ENCODE measurements at places on chromosomes 7 and 10. TPM values are rescaled to one million over a fixed set of nuclear protein-coding genes. Genes with fewer than 3 reads are reported as not detected.

DNA sequence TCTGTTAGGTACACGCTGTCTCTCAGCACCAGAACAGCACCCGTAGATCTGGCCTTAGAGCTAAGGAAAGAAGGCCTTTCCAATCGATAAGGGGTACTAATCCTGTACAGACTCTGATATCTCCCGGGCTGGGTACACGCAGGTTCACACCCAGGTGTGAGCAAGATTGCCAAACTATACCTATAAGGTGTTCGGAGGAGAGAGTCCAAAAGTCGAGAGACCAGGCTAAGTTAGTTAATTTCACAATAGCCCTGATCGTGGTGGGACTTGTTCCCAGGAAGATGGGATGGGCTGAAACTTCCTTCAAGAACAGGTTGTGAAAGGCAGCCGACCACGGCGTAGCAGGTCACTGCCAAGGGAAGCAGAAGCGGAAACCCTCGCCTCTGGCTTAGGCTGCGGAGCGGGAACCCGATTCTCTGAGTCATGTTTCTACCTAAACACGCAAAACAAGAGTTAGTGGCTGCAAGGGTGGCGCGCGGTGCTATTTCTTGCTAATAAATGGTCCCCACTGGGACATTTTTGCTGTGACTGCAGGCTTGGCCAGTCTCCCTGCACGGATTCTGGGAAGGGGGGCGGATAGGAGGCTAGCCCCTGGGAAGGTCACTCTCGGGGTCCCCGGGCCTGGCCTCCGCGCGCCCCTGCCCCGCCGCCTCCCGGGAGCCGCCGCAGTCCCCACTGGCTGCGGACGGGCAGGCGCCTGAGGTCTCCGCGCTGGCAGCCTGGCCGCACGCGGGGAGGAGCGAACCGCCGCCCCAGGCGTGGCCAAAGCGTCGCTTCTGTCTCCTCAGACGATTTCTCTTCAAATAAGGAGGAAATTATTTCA is 75.4 kb upstream of the PDSS1 start:
- DNase-seq = peak; percentile 51

The ASB10 gene
- not detected for total RNA-seq

- no peak for DNase-seq
These were observed 42.9 kb downstream of the BLNK start for GRCh38 chr10:96228408-96228994.

The TAS2R41 gene
- not detected for total RNA-seq

- DNase-seq = no peak
These were observed at the start of gene LDB3 for GRCh38 chr10:86668297-86669165. Gene LDB3 (plus strand): TSS chr10:86668511. CDS start chr10:86668692, 181 bp downstream.

DNA sequence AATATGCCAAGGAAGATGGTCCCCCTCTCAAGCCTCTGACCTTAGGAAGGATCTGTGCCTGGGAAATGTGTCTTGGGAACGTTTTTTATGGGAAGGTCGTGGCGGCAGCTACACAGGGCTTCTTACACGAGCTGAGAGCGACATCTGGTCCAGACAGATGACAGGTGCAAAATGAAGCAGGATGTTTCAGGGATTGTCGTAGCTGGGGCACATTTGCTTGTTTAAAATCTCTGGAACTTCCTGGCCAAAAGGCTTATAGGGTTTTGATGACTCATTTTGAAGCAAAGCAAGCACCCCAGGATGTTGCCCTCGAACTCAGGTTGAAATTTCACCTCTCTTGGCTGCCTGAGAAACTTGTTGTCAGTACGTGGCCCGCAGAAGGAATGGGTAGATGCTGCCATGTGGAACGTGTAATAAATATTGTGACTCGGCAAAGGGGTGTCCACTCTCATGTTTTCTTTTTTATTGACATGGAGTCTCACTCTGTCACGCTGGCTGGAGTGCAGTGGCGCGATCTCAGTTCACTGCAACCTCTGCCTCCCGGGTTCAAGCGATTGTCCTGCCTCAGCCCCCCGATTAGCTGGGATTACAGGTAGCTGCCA is 117.5 kb downstream of the CAMK1D start:
- DNase-seq = no peak

DNA sequence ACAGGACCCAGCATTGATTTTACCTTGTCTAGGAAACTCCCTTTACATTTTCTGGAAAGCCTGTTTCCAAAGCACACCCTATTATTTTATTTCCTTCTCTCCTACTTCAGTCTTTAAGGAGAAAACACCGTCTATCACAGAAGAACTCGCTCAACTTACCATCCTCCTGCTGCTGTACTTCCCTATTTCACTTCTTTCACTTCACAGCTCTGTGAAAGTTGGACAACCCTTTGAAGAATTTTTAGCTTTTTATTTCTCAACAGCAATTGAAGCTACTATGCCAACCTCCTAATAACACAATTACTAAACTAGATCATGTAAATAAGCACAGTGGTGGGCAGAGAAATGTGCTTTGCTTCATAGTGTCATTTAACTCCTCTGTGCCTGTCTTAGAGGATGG is 166.5 kb downstream of the TFEC start:
- no peak for DNase-seq

- no peak for DNase-seq
These were observed 49.3 kb downstream of the EEPD1 start for GRCh38 chr7:36202398-36202797.

DNA sequence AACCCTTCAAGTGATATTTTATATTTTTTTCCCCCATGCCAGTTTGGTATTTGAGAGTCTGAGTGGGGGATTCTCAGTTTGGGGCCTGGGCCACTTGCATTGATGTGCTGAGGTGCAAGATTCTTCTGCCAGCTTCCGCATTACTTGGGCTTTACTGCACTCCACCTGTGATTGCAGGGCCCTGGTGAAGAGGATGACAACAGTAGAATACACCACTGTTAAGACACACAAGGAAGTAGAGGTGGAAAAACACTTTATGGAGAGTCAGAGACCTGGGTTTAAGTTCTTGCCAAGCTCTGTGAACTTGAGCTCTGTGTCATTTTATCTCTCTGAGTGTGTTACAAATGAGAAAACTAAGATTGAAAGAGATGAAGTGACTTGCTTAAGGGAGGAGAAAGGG is 209.4 kb downstream of the LRMDA start:
- no peak for DNase-seq

The LRRC4 gene
- not detected for total RNA-seq

The TRIM50 gene
- not detected for total RNA-seq

The CTAGE8 gene
- 0.25 TPM for total RNA-seq

DNA sequence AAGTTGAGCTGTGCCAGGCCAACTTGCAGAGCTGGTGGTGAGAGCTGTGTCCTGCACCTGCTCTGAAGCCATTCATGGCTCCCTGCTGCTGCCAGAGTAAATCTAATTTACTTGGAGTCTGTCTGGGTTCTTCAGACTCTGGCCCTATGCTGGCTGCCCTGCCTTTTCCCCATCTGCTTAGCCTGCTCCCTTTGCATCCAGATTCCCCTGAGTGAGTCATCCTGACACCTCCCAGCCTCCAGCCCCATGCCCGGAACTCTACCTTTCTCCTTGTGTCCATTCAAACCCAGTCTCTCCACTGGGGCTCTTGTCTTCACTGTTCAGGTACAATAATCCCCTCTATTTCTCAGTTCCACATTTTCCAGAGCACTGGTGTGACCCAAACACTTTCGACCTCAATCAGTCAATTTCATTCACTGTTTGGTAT is 434.4 kb upstream of the ZMIZ1 start:
- DNase-seq = no peak

DNA sequence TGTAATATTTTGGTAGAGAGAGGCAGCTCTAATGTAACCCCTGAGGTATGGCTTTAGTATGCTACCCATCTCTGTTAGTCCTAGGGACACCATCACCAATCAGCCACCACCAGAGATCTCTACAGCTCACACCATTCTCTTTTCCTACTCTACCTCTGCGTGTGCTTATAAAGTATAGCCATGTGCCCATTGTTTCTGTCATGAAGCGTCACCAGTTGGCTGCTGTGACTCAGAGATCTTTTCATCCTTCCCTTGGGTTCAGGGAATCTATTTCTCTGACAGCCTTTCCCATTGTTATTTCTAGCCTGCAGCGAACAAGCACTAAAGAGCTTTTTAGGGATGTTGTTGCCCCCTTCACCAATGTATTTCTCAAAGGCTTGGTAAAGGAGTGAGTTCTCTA is 103.3 kb downstream of the TPST1 start:
- no peak for DNase-seq

- DNase-seq = no peak
These were observed 2.9 kb downstream of the PRXL2A start for GRCh38 chr10:80411267-80411668.

DNA sequence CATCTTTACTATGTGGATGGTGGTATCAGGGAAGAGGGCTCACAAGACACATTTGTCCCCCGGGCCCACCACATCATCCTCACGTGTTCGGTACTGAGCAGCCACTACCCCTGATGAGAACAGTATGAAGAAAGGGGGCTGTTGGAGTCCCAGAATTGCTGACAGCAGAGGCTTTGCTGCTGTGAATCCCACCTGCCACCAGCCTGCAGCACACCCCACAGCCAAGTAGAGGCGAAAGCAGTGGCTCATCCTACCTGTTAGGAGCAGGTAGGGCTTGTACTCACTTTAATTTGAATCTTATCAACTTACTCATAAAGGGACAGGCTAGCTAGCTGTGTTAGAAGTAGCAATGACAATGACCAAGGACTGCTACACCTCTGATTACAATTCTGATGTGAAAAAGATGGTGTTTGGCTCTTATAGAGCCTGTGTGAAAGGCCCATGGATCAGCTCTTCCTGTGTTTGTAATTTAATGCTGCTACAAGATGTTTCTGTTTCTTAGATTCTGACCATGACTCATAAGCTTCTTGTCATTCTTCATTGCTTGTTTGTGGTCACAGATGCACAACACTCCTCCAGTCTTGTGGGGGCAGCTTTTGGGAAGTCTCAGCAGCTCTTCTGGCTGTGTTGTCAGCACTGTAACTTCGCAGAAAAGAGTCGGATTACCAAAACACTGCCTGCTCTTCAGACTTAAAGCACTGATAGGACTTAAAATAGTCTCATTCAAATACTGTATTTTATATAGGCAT is 9.1 kb upstream of the CSGALNACT2 start:
- peak; percentile 63 for DNase-seq

The SDK1 gene
- total RNA-seq = 0.78 TPM

GRCh38 chr7:40793132-40793531 is 658.3 kb downstream of the SUGCT start:
- no peak for DNase-seq

DNA sequence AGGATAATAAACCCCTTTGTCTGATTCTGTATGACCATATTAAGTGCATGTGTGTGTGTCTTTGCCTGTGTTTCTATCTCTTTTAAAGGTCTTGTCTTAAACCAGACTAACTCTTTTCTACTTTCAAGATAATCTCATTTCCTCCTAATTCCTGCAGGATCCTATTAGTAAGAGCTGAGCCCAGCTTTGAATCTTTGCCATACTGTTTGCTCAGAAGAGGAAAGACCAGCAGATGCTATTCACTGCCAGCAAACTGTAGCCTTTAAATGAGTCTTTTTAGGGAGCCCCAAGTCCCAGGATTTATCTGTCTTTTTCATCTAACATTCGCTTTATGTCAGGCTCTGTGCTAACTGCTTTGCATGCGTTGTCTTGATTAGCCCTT is 2.9 kb downstream of the GPR158 start:
- DNase-seq = no peak

The KCP gene
- total RNA-seq = not detected

- DNase-seq = no peak
These were observed 241.9 kb downstream of the SLC25A13 start for GRCh38 chr7:96080027-96080426.

The SFRP5 gene
- total RNA-seq = 0.74 TPM

DNA sequence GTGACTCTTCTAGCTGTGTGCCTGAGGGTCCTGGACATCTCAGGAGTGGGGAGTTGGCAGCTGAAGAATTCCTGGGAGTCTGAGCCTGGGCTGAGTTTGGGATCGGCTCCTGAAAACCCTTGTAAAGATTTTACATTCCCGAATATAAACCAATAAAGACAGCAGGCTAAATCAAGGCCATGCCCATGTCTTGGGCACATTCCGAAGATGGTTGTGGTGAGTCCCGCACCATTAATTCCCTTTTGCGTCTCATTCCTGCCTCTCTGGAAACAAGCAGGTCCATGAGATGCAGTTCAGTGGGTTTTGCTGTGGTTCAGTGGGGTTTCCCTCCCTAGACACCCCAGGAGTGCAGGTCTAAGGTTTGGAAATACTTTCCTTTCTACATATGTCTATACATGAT is 90.9 kb downstream of the COL26A1 start:
- no peak for DNase-seq

DNA sequence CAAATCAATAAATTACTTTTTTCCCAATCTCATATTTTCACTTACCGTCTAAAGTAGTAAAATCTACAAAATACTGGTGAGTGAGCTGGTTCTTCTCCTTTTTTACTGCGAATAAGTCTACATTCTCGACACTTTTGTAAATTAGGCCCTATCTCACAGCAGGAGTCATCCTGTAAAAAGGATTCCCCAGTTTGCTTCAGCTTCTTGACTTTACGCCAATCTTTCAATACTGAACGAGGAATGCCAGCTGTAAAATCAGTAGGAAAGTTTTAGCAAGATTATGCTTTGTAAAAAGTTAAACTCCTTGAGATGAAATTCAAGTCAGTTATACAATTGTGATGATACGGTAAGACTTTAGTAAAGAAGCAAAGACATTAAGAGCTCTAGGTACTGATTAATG is 67.3 kb downstream of the NRBF2 start:
- no peak for DNase-seq

The AUTS2 gene
- 3.1 TPM for total RNA-seq

- no peak for DNase-seq
These were observed 49.2 kb downstream of the PWWP2B start for GRCh38 chr10:132446195-132446581.

GRCh38 chr7:47406801-47407129 is 175.1 kb downstream of the TNS3 start:
- DNase-seq = no peak

DNA sequence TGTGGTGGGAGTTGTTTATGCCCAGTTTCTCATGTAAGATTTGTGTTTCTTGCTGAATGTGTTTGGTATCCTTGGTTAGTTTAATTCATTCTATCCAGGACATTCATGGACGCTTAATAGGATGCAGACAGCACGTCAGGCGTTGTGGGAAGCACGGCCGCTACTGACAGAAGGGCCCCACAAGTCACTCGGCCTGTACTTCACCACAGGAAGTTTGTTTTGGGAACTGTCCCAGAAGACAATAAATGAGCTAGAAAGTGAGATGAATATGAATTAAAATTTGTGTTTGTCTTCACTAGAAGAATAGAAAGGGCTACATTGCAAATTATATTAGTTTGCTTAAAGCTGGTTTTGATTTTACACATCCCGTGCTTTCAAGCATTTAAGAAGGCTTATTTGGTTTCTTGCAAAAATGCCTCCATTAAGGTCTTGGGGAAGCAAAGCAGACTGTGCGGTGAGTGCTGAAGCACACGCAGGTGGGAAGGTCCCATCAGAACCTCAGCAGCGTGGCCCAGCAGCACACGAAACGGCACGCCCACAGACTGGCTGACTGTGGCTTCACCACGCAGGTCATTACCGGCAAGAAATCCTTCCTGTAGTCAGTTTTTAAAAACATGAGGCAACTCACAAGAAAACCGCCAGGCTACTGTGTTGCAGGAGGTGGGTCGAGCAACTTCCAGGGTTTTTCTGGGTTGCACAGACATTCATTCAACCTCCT is 74.1 kb downstream of the VIPR2 start:
- peak; percentile 48 for DNase-seq

The SFTPA2 gene
- not detected for total RNA-seq

- DNase-seq = no peak
These were observed 598.6 kb downstream of the SH2D4B start for GRCh38 chr10:81136261-81136660.

The LEP gene
- not detected for total RNA-seq

GRCh38 chr7:121504482-121504881 is 108.4 kb upstream of the FAM3C start:
- no peak for DNase-seq
